Memory B cell (primary cell): ENCODE measurements at places on chromosomes 1 and 21.

- no peak overlapping the region for H3K4me3 ChIP-seq
- H3K27ac ChIP-seq = no peak overlapping the region
- no peaks in the 10 kb centered on the region for H3K36me3 ChIP-seq
Observed at GRCh38 chr1:11868331-11868980, 9.7 kb upstream of the NPPB start.

- H3K4me3 ChIP-seq = no peak overlapping the region
- H3K27me3 ChIP-seq = no peaks in the 10 kb centered on the region
- peaks cover 44% of the 10 kb centered on the region for H3K36me3 ChIP-seq
- H3K4me1 ChIP-seq = no peaks in the 10 kb centered on the region
- no peak overlapping the region for H3K27ac ChIP-seq
- no peak for DNase-seq
Observed at GRCh38 chr21:37139154-37139553, 66.1 kb downstream of the TTC3 start.

DNA sequence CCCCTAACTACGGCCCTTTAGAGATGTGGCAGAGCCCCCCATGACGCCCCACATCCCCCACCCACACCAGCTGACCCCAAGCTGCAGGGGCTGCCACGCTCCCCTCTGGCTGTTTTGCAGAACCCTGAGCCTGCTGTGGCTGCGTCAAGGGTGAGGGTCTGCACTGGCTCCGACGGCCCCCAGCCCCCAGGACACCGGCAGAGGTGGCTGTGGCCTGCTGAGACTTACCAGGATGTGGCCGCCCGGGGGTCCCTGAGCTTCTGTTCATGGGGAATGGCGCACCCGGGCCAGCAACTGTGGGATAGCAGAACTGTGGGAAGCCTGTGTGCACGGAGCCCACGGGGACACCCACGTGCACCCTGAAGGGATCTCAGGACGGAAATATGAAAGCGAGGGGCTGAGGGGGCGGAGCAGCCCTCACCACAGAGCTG lies 12.8 kb upstream of the RNF223 start:
- no peak for DNase-seq
- peaks cover 5% of the 10 kb centered on the region for H3K4me1 ChIP-seq
- H3K27ac ChIP-seq = no peak overlapping the region
- H3K36me3 ChIP-seq = peaks cover 1% of the 10 kb centered on the region

- peaks cover 2% of the 10 kb centered on the region for H3K4me1 ChIP-seq
- H3K4me3 ChIP-seq = no peak overlapping the region
- H3K27ac ChIP-seq = no peak overlapping the region
- H3K36me3 ChIP-seq = peaks cover 16% of the 10 kb centered on the region
Observed at GRCh38 chr1:212007886-212008285, 27.5 kb downstream of the INTS7 start.
